ENCODE measurements at places on chromosomes 11 and 22. TPM values are rescaled to one million over a fixed set of nuclear protein-coding genes. Genes with fewer than 3 reads are reported as not detected.

DNA sequence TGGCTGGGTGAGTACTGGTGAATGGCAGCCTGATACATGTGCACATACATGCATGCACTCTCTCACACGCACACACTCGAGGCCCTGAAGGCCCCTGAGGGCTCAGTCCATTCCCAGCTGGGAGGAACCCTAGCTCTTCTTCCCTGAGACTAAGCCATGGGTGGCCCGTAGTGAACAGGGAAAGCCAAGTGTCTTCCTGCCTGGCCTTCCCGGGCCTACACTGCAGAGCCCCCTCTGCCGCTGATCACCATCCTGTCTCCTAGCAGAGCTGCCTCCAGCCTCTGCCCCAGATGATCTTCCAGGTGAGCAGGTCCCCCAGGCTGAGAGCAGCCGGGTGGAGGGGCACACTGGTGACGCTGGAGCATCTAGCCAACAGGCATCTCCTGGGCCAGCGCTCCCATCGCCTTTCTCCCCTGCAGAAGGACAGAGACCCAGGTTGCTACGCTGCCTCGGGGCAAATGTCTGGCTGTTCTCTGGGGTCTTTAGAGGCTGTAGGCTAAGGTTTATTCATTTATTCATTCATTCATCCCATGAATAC is 57.3 kb downstream of the CD82 start:
- no peak for DNase-seq

- DNase-seq: peak; percentile 94
Measured at GRCh38 chr11:57324886-57325734, at the start of gene TNKS1BP1. TSS of gene TNKS1BP1 (minus strand) at chr11:57324952. CDS start at chr11:57321885, 3,067 bp downstream.

- peak; percentile 39 for DNase-seq
Measured at GRCh38 chr22:50529897-50530579, at the start of gene TYMP. TSS of gene TYMP (minus strand) at chr22:50530012. CDS start at chr22:50529709, 303 bp downstream.

DNA sequence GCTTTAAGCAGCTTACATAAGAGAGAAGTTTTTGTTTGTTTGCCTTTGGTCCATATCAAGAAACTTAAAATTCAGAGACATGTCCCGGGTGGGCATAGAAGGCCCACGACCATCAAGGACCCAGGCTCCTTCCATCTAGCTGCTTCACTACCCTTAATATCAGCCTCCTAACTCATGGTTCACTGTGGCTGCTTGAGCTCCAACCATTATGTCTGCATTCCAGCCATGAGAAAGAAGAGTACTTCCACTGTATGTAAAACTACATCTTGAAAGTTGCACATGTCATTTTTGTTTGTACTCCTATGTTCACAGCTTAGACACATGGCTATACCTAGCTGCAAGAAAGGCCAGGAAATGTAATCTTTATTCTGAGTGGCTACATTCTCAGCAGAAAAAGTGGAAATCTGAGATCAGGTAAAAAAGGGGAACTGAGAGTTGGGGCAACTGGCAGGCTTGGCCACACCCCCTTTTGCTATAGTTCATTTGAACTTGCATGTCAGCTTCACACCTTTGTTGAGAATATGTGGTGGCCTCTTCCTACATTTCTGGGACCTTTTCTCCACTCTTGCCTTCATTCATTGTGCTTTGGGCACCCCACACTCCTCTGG is 81.3 kb upstream of the TP53I11 start:
- DNase-seq: no peak

- DNase-seq: no peak
Measured at GRCh38 chr11:109728056-109728455, 306.1 kb downstream of the C11orf87 start.

GRCh38 chr11:74092425-74092824 is 78.4 kb downstream of the C2CD3 start:
- no peak for DNase-seq

GRCh38 chr22:22181341-22181850 is 63.2 kb upstream of the VPREB1 start:
- no peak for DNase-seq

- no peak for DNase-seq
Measured at GRCh38 chr11:122843281-122844141, 5.2 kb downstream of the CRTAM start.

DNA sequence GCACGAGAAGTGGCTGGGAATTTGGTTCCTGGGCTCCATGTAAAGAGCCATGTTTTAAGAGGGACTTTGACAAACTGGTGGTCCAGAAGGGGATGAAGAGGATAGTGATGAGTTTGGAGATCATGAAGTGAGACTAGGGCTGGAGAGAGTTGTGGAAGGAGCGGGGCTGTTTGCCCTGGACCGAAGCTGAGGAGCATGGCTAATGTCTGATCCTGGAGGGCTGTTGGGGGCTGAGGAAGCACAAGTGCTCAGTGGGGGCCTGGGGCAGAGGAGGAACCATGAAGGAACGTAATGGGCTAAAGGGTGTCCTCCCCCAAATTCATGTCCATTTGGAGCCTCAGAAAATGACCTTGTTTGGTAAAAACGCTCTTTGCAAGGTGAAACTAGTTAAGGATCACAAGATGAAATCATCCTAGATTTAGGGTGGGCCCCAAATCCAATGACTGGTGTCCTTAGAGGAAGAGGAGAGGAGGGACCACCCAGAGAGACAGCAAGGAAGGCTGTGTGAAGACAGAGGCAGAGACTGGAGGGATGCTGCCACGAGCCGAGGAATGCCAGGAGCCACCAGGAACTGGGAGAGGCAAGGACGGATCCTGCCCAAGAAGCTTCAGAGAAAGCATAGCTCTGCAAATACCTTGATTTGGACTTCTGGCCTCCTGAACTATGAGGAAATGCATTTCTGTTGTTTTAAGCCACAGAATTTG is 107.3 kb upstream of the LMO1 start:
- DNase-seq: no peak

DNA sequence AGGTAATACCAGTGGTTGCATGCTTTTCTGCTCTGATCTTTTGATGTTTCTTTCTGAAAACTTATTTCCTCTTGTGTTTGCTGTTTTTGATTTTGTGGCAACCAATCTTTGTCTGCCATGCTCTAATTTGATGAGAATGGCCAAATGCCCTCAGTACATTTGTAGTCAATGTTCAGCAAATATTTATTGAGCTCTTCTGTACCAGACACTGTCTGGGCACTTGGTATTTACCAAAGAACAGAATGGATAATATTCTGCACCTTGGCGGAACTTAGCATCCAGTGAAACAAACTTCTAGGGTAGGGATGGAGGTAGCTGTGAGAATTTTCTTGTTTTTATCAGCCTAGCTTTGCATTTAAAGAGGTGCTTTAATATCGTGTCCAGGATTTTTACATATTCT is 19.6 kb downstream of the PPP6R3 start:
- no peak for DNase-seq

GRCh38 chr11:75170516-75171201 is 19.8 kb downstream of the SLCO2B1 start:
- DNase-seq: no peak

DNA sequence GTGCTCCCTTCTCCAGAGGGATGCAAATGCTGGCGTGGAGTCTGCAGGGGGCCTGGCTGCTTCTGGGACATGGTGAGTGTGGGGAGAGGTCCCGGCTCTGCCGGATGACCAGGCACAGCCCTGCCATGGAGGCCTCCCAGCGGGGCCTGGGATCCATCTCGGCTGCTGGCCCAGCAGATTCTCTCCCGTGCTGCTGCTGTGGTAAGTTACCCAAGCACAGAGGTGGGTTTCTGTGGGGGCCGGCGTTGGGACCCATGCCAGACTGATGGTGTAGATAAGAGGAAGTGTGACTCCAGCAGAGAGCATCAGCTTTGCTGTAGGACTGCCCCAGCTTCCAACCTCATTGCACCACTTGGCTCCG is 147.5 kb upstream of the B3GAT1 start:
- DNase-seq: no peak

DNA sequence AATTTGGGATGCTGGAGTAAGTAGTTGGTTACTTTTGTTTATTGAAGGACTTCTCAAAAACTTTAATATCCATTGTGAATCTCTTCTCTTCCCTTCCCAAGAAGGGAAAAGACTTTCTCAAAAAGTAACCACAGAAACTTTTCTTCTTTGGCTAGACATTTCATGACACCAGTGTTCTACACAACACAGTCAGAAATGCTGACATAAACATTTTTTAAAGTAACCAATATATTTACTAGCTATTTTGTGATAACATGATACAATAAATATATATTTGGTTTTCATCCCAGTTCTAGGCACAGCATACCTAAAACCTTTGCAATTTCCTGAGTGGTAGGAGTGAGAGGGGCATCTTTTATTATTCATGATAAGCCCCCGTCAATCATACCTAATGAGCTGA is 47.8 kb downstream of the FAM118A start:
- no peak for DNase-seq

GRCh38 chr11:82174610-82175009 is 559.1 kb downstream of the FAM181B start:
- DNase-seq: no peak

GRCh38 chr11:44030996-44031395 is 16.8 kb upstream of the ACCSL start:
- DNase-seq: no peak

- DNase-seq: no peak
Measured at GRCh38 chr11:134139873-134140331, 71.0 kb downstream of the JAM3 start.

DNA sequence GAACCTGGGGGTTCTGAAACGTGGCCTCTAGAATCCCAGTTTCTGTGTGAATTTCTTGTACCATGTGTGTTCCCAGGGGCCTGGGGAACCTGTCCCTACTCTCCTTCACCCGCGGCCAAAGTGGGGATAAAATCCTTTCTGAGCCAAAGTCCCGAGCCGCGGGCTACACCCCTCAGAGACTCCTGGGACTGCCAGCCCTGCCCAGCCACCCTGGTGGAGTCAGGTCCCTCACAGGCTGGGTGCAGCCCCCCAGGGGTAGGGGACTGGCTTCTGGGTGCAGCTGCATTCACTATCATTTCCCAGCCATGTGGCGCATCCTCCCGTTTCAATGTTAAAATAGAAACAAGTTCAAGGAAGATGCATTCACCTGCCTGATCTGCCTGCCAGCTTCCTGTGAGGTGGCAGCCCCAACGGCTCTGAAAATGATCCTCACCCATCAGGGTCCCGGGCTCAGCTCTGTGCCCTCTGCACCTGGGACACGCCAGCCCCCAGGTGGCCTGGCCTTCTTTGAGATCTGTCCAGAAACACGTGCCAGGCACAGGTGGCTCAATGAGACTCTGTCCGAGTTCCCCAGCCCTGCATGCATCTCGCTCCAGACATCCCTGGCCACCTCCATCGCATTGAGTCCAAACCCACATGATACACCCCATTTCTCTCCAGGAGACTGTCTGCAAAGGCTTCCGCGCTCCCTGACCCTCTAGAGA is 338.8 kb downstream of the CTTN start:
- DNase-seq: no peak

DNA sequence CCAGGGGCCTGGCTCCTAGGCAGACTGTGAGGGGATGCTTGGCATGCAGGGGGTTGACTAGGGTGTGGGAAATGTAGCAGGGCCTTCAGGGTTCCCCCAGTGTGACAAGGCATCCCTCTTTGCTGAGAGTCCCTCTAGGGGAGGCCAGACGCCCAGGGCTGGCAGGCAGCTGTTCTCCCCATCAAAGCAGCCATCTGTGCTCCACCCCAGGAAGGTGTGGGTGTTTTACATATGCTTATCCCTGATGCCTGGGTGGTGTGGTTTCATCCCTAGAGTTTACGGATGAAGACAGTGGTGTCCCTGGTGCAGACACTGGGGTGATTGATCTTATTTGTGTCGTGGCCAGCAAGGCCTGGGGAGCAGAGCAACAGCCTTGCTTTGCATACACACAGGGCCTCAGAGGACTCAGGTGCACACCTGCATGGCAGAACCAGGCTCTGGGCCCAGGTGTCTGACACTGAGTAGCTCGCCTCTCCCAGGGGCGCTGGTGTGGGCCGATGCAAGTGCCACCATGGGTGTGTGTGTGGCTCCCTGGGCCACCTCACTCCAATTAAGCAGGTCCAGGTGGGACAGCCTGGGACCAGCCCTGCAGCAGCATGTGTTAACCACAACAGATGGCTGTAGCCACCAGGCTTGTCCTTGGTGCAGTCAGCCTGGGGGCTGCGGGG is 74.2 kb downstream of the MED15 start:
- peak; percentile 61 for DNase-seq

GRCh38 chr22:30114361-30114760 is 34.1 kb downstream of the HORMAD2 start:
- no peak for DNase-seq

GRCh38 chr11:120702656-120703055 is 191.1 kb downstream of the GRIK4 start:
- no peak for DNase-seq

GRCh38 chr11:69308491-69308911 is 14.5 kb downstream of the MYEOV start:
- DNase-seq: no peak

DNA sequence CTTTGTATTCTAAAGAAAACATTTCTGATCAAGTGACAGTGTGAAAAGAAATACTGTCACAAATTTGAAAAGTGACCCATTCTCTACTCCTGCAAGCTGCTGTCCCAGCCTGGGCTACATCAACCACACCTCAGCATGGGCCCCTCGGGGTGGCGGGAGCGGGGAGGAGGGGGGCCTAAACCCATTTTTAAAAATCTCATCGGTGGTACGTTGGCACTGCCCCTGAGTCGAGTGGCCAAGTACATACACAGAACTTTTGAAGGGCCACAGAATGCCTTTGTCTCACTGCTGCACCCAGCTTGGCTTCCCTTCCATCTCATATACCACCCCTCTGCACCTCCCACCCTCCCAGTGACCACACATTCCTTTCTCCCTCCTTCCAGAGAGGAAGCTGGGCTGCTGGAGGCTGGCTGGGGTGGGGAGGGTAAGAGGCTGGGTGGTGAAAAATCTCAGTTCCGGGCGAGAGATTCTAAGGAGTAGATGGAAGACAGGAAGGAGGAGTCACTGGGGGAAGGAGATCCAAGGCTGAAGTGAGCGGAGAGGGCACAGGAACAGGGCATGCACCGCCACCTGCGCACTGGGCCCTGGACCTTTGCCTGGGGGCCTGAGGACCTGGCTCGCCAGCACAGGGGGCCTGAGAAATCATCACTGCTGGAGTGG is 21.1 kb downstream of the FXYD6 start:
- DNase-seq: no peak

DNA sequence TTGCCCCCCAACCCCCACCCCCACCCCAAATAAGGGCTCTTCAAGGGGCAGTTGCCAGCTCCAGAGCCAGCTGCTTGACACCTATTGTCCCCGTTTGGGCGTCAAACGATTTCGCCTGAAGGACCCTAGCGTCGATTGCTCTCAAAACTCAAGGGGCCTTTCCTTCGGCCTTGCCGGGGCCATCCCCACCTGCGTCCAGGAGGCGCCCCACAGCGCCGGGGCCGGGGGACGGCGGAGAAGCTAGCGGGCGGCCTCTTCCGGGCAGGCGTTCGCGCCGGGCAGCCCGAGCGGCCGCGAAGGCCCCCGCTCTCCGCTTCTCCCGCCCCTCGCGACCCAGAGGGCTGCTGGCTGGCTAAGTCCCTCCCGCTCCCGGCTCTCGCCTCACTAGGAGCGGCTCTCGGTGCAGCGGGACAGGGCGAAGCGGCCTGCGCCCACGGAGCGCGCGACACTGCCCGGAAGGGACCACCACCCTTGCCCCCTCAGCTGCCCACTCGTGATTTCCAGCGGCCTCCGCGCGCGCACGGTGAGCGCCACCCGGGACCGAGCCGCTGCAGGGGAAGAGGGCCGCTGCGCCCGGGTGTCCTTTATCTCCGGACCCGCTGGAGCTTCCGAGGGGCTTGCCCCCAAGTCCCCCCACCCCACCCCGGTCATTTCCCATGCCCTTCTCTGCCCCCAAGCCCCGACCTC is at the start of gene CAPRIN1:
Gene CAPRIN1, plus strand, starts transcription at position 383 of the 687 bp plus-strand sequence. CDS start 690 bp downstream, outside the sequence.
- DNase-seq: peak; percentile 90

FOLR1 gene
- total RNA-seq: 409 TPM

INCENP gene
- 21.6 TPM for total RNA-seq

CRYBB3 gene
- not detected for total RNA-seq

SLCO2B1 gene
- total RNA-seq: 145 TPM

MRGPRX3 gene
- 0.21 TPM for total RNA-seq

LMF2 gene
- total RNA-seq: 73.1 TPM

AIFM3 gene
- 6.0 TPM for total RNA-seq

NCF4 gene
- 13.0 TPM for total RNA-seq

SCGB1A1 gene
- total RNA-seq: 3.5 TPM

APOL6 gene
- 35.8 TPM for total RNA-seq

CCDC116 gene
- total RNA-seq: 0.26 TPM
